ENCODE measurements at places on chromosomes 11 and 22. TPM values are rescaled to one million over a fixed set of nuclear protein-coding genes. Genes with fewer than 3 reads are reported as not detected.
A peak's percentile ranks its signal among the peaks of the same experiment; 100 is the strongest.

Gene HTATIP2
- polyA plus RNA-seq: 25.7 TPM

Gene OR51M1
- polyA plus RNA-seq: not detected

Gene PAX6
- 16.7 TPM for polyA plus RNA-seq

Gene C11orf16
- polyA plus RNA-seq: 0.49 TPM

- no peak for DNase-seq
These were observed 18.1 kb downstream of the SMARCB1 start for GRCh38 chr22:23804781-23805291.

DNA sequence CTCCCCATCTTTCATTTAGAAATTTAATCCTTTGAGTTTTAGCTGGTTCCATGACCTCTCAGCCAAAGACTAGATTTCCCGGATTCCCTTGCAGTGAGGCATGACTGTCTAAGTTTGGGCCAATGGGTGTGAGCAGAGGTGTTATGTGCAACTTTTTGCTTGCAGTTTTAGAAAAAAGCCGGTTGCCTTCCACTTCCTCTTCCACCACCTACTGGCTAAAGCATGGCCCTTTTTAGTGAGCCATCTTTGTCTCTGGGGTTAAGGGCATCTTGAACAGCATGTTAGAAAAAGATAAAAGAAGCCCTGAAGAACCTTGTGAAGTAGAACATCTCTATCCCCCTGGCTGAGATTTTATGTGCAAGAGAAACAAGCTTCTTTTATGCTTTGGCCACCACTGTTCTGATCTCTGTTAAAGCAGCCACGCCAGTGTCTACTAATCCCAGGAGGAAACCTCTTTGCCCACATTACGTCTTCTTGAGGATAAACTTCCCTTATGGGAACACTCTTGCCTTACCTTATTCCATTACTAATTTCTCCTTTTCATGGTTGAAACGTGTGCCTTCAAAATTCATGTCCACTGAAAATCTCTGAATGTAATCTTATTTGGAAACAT lies 279.9 kb downstream of the TENM4 start:
- DNase-seq: no peak

DNA sequence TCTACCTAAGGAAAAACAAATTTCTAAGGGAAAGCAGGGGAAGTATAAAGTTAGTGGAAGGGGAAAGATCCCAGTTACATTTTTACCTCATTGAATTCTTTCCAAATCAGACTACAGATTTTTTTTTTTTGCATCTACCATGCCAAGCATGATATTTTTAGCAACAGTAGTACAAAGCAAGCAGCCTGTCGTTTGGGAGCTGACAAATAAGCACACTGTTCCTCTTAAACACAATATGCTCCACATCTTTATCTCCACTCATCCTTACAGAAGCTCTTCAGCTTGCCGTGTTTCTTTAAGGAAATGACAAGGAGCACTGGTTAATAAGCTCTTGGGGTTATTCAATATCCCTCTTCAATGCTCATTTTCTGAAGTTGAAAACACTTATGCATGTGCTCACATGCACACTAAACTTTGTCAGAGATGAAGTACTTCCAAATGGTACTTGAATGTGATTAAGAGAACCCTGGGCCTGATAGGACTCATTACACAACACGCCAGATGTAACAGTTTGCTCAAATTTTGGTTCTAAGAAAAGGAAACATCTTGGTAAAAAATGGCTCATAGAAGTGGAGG lies 53.8 kb downstream of the PAX6 start:
- peak; percentile 89 for DNase-seq

DNA sequence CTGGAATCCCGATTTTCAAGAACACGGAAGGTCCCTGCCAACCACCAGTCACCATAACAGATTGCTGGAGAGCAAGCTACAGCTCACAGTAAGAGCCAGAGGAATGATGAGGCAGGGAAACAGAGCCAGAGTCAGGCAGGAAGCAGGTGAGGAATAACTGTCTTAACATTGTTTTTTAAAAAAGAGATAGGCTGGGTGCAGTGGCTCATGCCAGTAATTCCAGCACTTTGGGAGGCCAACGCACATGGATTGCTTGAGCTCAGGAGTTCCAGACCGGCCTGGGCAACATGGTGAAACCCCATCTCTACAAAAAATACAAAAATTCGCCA lies 13.5 kb upstream of the CASTOR1 start:
- DNase-seq: no peak
